ENCODE measurements at places on chromosomes 13 and 19. TPM values are rescaled to one million over a fixed set of nuclear protein-coding genes. Genes with fewer than 3 reads are reported as not detected.

Gene DAND5
- total RNA-seq: not detected

Gene GJB6
- 1.3 TPM for total RNA-seq

Gene SKA3
- total RNA-seq: 1.4 TPM

Gene EDNRB
- total RNA-seq: not detected

Gene RNF113B
- total RNA-seq: not detected

DNA sequence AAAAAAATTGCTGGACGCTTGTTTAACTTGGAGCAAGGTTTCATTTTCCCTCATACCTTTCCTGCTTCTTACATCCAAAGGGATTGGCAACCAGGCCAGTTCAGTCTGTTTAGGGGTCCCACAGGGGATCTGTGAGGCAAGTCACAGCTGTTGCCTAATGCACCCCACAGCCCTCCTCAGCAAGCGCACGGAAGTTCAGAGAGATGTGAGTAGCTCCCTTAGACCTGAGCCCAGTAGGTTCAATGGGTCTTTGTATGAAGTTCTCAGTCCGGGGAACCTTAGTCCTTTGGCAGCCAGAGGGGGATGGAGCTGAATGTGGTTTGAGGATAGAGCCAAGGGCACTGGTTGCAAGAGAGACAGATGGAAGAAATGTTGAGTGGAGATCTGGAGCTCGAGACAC is 13.0 kb downstream of the SAMD4B start:
- H3K27me3 ChIP-seq: no peaks in the 10 kb centered on the region
- no peak for DNase-seq
- H3K4me3 ChIP-seq: no peak overlapping the region
- H3K27ac ChIP-seq: no peak overlapping the region

DNA sequence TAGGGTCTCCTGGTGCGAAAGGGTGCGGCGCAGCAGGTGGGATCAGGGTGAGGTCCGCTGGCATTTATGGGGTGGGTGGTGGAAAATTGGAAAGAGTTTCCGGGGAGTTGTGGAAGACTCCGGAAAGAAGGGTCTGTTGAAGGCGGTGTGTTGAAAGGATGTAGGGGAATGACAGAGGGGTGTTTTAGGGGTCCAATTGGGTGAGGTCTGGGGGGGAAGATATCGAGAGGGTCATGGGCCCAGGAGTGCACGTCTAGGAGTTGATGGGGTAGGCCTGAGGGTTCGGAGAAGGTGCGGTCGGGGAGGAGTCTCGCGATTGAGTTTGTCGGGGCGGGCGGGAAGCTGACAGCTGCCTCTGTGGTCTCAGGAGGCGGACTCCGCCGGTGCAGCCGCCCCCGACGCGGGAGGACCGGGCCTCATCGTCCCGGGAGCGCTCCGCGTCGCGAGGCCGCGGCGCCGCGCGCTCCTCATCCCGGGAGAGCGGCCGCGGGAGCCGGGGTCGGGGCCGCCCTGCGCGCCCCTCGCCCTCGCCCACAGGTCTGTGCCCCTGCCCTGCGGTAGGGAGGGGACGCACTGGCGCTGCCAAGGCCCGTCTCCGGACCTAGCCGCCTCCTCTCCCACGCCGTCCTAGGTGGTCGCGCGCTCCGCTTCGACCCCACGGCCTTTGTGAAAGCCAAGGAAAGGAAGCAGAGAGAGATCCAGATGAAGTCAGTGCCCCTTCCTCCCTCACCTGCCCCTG is 7.0 kb downstream of the PGLYRP1 start:
- peak overlapping the region; percentile 89 for H3K4me3 ChIP-seq
- H3K4me1 ChIP-seq: peaks cover 24% of the 10 kb centered on the region
- peaks cover 5% of the 10 kb centered on the region for H3K27me3 ChIP-seq

DNA sequence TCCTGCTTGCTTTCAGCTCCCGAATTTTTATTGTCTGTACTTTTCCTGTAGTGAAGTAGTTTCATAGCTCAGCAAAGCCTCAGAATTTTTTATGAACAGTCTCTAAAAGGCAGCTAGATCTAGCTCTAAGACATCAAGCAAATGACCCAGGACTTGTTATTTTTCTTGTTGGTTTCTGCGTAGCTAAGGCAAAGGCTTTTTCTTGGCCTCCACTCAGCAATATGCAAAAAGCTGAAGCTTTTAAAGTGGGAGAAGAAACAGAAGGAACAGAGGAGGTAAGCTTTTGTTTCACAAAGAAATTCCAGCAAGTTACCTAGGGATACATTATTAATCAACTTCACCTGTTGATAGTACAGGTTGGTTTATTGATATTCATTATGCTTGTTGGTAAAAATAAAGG is 235.9 kb downstream of the PCDH20 start:
- H3K4me3 ChIP-seq: no peak overlapping the region
- no peaks in the 10 kb centered on the region for H3K27me3 ChIP-seq
- H3K27ac ChIP-seq: no peak overlapping the region

DNA sequence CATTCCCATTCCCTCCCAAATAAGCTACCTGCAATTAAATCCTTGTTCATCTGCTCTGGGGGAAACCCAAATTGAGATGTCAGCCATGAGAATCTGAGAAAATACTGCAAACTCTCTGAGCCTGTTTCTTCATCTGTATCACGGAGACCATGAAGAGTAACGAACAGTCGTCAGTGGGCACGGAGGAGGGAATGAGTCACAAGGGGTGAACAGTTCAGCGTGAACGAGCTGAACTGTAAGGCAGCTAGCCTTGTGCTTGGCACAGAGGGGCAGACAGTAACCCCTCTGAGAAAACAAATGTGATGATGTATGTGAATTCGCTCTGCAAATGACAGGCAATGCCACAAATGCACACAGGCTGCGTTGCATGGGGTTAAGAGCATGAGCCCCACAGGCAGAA is 288.7 kb downstream of the FOXO1 start:
- DNase-seq: no peak
- no peak overlapping the region for H3K27ac ChIP-seq
- no peaks in the 10 kb centered on the region for H3K36me3 ChIP-seq
- no peaks in the 10 kb centered on the region for H3K27me3 ChIP-seq
- no peak overlapping the region for H3K4me3 ChIP-seq
- peaks cover 7% of the 10 kb centered on the region for H3K4me1 ChIP-seq

DNA sequence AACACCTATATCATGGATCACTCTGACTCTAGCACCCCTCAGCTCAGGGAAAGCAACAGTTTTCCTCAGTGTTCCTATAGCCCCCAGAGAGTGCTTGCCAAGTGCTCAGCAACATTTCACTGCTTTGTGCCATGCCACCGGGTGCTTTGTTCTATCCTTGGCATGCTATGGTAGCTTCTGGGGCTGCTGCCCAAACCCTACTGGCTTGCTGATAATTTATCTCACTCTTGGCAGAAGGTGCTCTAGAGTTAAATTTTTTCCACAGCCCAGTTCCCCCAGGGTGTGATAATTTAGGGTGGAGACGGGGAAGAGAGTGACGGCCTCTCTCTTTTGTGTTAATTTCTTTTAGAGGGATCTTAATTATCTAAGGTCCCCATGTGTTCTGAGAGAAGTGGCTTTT is 12.6 kb upstream of the CSNK1A1L start:
- no peak overlapping the region for H3K27ac ChIP-seq
- no peaks in the 10 kb centered on the region for H3K27me3 ChIP-seq
- H3K36me3 ChIP-seq: no peaks in the 10 kb centered on the region

DNA sequence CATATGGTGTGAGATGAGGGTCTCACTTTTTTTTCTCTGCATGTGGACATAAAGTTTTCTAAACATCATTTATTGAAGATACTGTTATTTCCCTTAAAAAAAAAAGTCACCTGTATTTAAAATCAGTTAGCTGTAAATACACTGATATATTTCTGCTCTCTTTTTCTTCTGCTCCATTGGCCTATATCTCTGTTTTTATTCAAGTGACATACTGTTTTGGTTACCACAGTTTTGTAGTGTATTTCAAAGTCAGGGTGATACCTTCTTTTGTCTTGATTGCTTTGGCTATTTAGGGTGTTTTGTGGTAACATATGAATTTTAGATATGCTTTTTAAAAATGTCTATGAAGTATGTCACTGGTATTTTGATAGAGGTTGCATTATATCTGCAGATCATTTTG is 15.8 kb upstream of the ZNF431 start:
- DNase-seq: no peak
- H3K27ac ChIP-seq: no peak overlapping the region
- no peaks in the 10 kb centered on the region for H3K4me1 ChIP-seq

DNA sequence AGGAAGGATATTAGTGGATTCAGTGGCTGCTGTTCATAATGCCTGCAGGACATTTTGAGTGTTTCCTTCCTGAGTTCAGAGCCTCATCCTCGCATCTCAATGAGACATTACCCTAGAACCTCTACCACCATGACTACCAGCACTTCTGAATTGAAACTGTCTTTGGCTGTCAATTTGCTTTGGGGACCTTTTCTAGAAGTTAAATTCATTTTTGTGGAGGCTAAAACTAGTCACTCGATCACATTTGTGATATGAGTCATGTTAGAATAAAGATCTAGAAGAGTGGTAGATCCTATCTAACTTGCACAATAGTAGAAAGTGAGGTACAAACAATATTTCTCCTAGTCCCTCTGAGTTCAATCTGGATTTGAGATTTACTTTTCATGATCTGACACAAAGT is 124.9 kb downstream of the KCNRG start:
- no peak overlapping the region for H3K4me3 ChIP-seq
- no peaks in the 10 kb centered on the region for H3K36me3 ChIP-seq
- H3K27ac ChIP-seq: no peak overlapping the region
- DNase-seq: no peak

- no peaks in the 10 kb centered on the region for H3K4me1 ChIP-seq
- H3K27me3 ChIP-seq: no peaks in the 10 kb centered on the region
- no peak for DNase-seq
- H3K27ac ChIP-seq: no peak overlapping the region
- no peaks in the 10 kb centered on the region for H3K36me3 ChIP-seq
- no peak overlapping the region for H3K4me3 ChIP-seq
These were observed 965.1 kb upstream of the MIR17HG start for GRCh38 chr13:90382425-90382824.

DNA sequence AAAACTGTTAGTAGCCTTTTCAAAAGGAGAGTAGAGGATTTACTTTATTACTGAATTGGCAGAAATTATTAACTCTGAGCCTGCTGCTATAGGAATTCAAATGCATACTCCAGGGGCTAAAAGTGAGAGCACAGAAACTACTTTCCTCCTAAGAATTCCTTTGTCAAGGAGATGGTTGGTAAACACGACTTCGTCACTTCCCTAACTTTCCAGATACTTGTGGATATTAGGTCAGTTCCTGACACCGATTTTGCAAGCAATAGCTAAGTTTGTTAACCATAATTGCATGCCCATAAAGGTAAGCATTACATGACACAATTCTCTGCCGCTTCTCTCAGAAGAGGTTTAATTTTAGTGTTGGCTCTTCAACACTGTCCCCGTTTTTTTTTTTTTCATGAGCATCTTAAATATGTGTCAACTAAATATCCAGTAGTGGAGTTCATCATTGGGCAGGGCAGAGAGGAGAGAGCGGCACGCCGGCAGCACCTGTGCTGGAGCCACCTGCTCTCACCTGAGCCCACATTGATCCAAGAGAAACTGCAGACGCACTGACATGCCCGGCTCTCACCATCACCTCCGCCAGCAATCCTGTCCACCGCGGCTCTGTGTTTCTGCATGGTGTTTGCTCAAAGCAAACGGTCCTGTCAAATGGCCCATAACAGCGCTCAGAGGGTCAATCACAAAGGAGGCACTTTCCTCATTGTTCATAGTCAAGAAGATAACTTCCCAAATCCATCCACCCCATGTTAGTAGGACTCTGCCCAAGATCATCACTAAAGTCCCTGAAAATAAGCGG is 2.6 kb downstream of the MED26 start:
- peaks cover 20% of the 10 kb centered on the region for H3K4me1 ChIP-seq
- peaks cover 16% of the 10 kb centered on the region for H3K36me3 ChIP-seq
- DNase-seq: no peak
- no peaks in the 10 kb centered on the region for H3K27me3 ChIP-seq
- no peak overlapping the region for H3K4me3 ChIP-seq

DNA sequence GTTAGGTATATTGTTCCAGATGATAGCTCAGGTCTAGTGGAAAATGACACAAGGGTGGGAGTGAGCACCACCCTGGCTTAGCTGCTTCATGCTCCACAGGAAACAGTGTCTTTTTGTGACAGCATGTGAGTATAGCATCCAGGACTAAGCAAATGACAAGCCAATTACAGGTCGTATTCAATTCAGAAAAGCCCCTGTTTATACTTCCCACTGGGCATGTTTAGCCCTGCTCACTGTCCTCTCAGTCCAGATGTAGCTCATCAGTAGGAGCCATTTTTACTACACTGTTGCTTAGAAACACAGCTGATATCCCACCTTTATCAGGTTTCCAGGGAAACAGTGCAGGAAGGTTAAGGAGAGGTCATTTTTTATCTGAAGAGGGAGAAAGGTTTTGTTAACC is 8.0 kb downstream of the ABHD13 start:
- H3K27me3 ChIP-seq: no peaks in the 10 kb centered on the region
- H3K4me1 ChIP-seq: peaks cover 3% of the 10 kb centered on the region
- DNase-seq: peak; percentile 19
- H3K36me3 ChIP-seq: no peaks in the 10 kb centered on the region
- H3K4me3 ChIP-seq: no peak overlapping the region
- no peak overlapping the region for H3K27ac ChIP-seq

- H3K4me3 ChIP-seq: no peak overlapping the region
- no peaks in the 10 kb centered on the region for H3K27me3 ChIP-seq
- no peaks in the 10 kb centered on the region for H3K36me3 ChIP-seq
- no peak for DNase-seq
- no peak overlapping the region for H3K27ac ChIP-seq
These were observed 270.6 kb downstream of the SLITRK6 start for GRCh38 chr13:85528491-85529217.

DNA sequence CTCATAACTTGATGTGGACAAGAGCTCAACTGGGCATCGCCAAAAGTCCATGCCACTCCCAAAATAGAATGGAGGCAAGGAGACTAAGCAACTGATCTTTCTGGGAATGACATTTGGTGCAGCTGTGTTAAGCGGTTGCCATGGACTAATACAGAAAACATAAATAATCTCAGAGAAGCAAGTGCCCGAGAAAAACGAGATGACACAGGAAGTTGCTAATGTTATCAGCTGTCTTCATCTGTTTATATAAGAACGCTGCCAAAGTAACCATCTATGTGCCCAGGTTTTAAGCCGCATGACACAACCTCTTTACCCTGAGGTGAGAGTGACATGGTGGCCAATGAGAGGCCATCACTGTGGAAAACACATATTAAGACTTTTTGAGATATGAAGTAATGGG is 54.9 kb upstream of the SACS start:
- no peak overlapping the region for H3K4me3 ChIP-seq
- peak; percentile 26 for DNase-seq
- no peak overlapping the region for H3K27ac ChIP-seq
- H3K36me3 ChIP-seq: no peaks in the 10 kb centered on the region

- H3K27me3 ChIP-seq: no peaks in the 10 kb centered on the region
- H3K4me1 ChIP-seq: no peaks in the 10 kb centered on the region
- no peak overlapping the region for H3K27ac ChIP-seq
These were observed 78.0 kb downstream of the KLF5 start for GRCh38 chr13:73136776-73137175.

DNA sequence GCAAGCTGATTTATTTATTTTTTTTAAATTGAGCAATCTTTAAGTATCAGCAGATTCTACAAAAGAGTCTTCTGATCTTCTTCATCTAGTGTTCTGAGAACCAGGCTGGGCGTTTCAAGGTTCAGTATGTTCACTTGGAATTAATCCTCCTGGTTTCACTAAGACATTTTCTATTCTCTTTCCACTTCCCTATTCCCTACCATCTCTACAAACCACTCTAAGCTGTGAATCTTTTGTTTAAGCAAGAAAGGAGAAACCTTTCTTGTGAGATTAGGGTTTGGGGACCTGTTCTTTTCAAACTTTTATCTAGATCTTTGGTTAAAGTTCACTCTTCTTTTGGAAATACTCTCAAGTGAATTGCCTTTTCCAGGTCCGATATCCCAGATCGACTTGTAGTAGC is 59.3 kb downstream of the URI1 start:
- H3K27ac ChIP-seq: no peak overlapping the region
- no peaks in the 10 kb centered on the region for H3K36me3 ChIP-seq
- peaks cover 3% of the 10 kb centered on the region for H3K4me1 ChIP-seq
- H3K4me3 ChIP-seq: no peak overlapping the region
- H3K27me3 ChIP-seq: no peaks in the 10 kb centered on the region

Measured in natural killer cell (primary cell).